ENCODE measurements at places on chromosomes 5 and 9.

GRCh38 chr9:116897201-116897600, 210.1 kb downstream of the TRIM32 start:
- no peak for DNase-seq

DNA sequence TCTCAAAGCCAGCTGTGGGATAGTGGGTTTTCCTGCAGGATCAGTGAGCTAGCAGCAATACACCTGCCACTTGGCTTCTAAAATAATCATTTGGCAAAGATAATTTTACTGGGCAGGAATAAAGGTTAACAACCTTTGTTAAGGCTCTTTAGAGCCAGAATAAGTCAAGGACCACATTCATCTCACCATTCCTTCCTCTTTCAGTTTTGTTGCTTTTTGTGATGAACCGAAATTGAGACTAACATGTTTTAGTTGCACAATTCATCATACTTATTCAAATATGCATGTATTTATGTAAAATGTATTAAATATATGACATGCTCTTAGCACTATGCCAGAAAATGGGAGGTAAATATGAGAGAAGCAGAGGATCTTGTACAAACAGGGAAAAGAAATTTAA, 824.4 kb upstream of the TYRP1 start:
- DNase-seq: no peak

DNA sequence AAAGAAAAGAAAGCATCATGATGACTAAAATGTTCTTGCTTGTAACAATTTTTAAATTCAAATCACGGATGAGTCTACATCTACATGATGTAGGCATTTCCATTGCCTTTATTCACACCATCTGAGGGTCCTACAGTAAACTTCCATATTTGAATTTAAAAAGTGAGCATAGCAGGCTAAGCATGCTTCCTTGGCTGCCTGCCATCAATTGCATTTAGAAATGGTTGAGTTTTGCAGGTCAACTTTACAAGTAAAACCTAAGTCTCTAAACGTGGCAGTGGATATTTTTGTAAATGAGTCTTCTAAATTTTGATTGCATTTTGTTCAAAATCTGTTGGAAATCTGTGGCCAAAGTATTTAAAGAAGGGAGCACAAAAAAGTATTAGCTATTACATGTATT, 136.5 kb upstream of the PTCH1 start:
- no peak for DNase-seq

DNA sequence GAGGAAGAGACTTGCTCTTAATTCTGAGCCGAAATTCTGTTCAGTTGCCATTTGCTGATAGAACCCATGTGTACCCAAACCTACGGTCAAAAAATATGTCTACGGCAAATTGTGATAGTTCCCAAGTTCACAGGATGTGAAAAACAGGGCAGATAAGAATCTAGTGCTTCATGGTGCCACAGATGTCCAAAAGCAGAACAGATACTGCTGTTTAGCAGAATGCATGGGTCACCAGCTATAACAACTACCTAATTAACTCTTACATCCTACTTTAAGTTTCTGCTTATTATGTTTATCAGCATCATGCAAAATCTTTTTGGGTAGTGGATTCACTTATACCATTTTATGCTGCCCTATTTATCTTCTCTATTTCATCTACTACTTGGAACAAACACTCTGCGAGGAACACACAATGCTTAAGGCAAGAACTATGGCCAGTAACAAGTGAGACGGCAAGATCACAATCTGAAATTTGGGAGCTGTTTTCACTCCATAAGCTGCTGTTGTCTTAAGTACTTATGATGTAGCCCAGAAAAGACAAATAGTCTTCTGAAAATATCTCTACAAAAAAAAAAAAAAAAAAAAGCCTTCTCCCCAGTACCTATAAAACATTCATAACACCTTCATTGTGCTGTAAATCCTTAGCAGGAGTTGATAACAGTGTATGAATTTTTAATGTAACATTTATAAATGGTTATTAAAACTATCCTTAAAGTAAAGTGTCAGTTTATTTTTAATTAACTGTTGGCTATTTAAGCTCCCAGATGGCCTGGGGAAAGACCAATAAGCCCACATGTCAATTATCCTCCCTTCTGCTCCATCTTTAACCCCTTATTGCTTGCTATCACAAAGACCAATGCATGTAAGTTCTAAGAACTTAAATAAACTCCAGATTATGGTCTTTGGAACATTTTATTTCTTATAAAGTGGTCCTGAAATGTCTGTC, 232.3 kb downstream of the TLR4 start:
- DNase-seq: no peak

DNA sequence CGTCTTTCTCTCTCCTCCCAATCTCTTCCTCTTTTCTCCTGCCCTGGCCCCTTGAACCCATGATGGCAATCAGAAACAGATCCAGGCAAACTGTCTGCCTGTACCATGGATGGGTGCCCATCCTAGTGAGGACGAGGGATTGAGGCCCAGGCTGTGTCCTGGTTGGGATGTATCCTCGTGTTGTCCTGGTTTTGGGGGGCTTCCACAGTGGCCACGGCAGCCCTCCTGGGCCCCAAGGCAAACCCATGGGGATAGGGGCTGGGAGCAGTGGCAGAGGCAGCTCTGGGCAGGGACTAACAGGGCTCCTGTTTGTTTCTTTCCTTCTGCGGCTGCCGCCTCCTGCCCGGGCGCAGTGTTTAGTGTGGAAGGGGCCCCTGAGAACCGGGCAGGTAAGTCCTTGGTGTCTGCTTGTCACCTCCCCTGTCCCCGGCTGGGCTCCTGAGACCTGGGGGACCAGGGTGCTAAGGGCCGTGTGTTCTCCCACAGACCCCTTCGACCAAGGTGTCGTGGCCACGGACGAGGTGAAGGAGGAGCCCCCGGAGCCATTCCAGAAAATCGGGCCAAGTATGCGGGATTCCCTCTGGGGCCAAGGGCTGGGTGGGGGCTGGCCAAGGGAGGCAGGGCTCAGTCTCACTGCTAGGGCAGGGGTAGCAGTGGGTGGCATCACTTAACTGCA, 70.0 kb downstream of the AMBP start:
- DNase-seq: no peak
